ENCODE measurements at places on chromosomes 6 and 20.
A peak's percentile ranks its signal among the peaks of the same experiment; 100 is the strongest.

DNA sequence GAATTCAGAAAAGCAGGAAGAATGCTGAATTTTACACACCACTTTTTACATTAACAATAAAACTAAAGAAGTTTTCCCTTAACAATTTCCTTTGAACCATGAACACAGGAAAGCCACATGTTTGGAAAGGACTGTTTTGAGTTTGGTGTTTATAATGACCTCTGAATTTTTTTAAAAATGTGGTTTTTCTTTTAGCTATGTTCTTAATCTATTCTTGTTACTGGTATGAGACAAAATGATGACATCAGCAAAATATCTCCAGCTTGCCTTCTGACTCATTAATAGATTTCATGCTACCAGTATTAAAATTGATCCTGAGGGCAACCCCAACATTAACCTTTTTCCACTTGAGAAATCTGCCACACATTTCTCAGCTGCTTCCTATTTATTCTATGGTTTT, 217.5 kb upstream of the THEMIS start:
- no peak for DNase-seq

- DNase-seq, result no peak
These were observed 63.6 kb downstream of the EDN1 start for GRCh38 chr6:12353731-12354130.

DNA sequence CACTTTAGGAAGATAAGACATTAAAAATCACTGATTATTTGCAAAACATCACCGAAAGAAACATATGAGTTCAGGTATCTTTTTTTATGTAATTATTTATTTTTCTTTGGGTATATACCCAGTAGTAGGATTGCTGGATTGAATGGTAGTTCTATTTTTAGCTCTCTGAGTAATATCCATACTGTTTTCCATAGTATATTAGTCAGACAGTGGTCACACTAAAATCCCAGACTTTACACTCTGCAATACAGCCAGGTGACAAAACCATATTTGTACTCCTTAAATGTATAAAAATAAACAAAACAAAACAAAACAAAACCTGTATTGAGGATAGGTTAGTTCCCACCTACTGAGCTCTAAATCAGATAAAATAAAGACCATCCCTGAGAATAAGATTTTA, 1024.3 kb upstream of the EYS start:
- no peak for DNase-seq

DNA sequence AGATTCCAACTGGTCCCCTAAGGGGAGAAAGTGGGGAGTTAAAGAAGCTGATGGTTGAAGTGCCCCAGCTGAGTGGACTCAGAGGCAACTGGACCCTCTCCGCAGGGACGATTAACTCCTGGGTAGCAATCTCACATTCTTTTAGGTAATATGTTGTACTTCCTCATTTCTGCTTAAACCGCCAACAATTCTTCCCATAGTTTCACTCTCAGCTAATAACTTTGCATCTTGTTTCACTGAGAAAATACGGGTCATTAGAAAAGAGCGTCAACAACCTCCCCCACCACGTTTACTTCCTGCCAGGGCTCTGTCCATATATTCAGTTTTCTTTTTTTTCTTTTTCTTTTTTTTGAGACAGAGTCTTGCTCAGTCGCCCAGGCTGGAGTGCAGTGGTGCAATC, 39.5 kb upstream of the CHD6 start:
- DNase-seq, result no peak

GRCh38 chr20:44204156-44204831, 6.3 kb downstream of the OSER1 start:
- DNase-seq, result no peak

DNA sequence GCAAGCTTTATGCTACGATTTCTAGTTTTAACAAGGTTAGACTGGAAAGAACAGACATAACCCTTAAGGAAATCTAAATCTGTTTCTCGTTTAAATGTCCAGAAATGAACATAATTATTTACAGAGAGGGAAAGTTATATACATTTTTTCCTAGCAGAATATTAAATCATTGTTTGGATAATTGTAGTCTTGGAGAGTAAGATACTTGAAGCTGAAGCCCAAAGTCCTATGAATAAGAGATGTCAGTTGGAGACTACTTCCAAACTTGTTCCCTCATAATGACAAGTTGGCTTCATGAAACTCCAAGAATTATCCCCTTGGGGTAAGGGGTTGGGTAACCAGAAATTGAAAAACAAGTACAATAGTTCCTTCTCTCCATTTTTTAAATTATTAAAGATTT, 911.1 kb upstream of the MAN1A1 start:
- no peak for DNase-seq

DNA sequence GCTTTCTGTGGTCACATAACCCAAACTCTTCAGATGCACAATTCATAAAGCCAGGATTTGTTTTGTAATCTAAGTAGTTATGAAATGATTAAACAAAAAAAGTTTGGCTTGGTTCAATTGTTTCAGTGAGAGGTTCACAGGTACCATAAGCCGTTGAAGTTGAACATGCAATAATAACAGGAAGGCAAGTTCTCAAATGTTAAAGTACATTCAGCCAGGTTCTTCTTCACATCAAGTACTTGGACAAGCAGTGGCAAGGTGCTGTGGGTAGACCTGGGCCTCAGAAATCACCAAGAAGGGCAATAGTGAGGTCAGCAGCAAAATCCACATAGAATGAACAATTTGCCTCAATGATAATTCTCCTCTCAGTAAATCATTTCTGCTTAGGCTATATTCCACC, 175.5 kb downstream of the EPM2A start:
- DNase-seq, result no peak

- DNase-seq, result no peak
These were observed 29.7 kb downstream of the GJA1 start for GRCh38 chr6:121465101-121465500.

DNA sequence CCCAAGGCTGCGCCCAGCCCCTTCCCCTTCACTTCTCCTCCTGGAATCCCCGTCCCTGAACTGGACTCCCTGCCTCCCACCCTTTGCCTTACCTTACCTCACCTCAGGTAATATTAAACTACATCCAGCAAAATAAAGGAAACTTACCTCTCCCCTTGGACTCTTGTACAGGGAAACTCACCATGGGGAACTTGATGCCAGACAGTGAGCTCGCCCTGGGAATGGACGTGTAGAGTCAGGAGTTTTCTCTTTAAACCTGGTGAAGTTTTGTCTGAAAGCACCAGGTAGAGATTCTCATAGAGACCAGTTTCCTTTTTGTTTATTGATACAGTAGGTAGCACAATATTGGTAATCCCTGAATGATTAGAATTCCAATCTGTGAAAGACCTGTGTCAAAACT, 544 bp upstream of the HLA-C start:
- no peak for DNase-seq

- DNase-seq, result no peak
These were observed 229.8 kb downstream of the FRK start for GRCh38 chr6:115830895-115831294.

- no peak for DNase-seq
These were observed 27.6 kb downstream of the RPRD1B start for GRCh38 chr20:38061109-38061508.

GRCh38 chr6:49463612-49463967, 420 bp downstream of the CENPQ start:
- no peak for DNase-seq

GRCh38 chr6:140382355-140382754, 1007.9 kb upstream of the CITED2 start:
- no peak for DNase-seq

GRCh38 chr6:53831081-53831869, 36.5 kb downstream of the LRRC1 start:
- no peak for DNase-seq

DNA sequence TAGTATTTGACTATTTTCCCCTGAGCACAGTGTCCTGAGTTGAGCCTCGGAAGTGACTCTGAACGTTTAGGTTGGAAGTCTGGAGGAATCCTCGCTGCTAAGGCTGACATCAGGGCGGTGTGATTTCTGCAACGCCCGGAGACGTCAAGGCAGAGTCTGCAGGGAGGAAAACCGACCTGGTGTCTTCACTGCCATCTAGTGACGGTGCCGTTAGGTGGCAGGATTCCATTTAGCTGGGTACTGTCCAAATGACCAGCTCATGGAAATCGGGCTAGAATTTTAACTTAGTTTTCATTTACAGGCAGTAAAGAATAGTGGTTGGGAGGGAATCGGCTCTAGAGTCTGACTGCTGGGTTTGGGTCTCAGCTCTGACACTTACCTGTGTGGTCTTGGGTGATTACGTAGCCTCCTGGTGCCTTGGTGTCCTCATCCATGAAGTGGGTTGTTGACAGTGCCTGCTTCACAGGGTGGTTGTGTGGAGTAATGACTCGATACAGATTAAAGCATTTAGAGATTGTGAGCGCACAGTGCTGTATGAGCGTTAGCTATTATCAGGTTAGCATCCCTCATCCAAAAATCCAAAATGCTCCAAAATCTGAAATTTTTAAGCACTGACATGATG, 35.0 kb downstream of the FOXF2 start:
- no peak for DNase-seq

- no peak for DNase-seq
These were observed 140.1 kb downstream of the REV3L start for GRCh38 chr6:111342913-111343312.

DNA sequence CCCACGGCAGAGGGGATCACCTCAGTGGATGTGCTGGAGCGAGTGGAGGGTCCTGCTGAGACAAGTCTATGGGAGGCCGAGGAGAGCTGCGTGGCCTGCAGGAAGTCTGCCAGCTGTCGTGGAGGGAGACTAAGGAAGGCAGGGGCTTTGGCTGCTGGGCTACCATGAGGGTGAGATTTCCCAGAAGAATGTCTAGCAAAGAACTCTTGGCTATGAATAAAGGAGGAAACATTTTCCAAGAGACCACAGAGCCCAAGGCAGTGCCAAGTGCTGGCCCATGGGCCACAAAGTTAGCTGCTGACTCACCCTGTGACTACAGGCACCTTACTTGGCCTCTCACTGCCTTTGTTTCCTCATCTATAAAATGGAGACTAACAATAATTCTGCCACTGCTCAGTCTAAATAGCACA, 73.4 kb downstream of the PRDM1 start:
- DNase-seq, result no peak

DNA sequence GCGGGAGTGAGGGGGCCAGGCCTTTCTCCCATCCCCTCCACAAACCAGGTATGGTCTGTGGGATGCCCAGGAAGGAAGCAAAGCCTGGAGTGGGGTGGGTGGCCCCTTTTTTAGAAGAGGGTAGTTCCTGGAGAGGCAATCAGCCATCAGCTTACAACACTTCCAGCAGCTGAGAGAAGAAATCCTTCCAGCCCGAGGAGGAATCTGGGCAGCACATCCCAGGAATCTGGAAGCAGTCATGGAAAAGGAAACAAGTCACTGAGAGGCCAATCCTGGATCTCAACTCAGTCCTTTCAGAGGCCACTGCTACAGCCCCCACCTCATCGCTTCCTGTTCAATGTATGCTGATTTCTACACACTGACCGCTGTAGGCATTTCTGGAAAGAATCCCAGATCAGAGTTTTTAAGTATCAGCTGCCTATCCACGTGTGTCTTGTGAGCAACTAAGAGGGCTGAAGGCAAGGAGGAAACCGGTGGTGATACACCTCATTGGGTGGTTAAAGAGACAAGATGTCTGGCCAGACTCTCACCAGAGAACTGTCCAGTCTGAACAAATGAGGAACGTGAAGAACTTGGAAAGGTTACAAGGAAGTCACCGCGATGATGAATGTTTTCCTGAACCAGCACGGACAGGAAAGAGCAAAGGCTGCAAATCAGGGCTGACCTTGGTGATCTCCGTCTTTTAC, 92.9 kb upstream of the SHLD1 start:
- DNase-seq, result no peak

- DNase-seq, result no peak
These were observed 16.9 kb upstream of the CSE1L start for GRCh38 chr20:49029203-49029602.

DNA sequence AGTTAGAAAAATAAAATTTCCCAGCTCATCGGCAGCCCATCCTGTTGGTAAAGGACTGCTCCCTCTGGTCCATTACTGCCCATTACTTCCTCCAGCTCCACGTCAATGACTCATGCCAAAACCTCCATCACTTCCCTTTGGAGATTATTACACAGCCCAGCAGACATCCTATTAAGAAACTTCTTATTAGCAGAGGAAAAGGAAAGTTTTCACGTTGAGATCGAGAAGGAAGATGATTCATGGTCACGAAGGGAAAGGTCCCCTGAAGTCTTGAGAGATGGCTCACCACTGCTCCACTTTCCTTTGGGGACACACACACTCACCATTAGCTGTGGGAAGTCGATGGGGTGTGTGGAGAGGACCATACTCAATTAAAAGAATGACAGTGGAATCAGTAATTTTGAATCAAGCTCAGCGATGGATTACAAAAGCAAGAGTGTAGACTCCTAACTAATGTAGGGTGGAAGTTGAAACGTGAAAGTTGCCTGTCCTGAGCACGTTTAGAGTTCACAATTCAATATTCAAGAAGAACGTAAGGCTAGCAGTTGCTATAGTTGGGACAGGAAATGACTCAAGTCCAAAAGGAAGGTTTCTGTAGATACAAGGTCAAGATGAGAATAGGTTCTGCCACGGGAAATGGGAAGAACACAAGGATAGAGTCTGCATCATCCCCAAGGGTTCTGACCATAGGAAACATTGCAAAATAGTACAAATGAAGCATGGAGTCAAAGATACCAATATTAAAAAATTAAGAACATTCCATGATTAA, 21.6 kb downstream of the SASH1 start:
- DNase-seq, result no peak

- no peak for DNase-seq
These were observed 21.1 kb downstream of the KIAA1755 start for GRCh38 chr20:38239441-38239840.

DNA sequence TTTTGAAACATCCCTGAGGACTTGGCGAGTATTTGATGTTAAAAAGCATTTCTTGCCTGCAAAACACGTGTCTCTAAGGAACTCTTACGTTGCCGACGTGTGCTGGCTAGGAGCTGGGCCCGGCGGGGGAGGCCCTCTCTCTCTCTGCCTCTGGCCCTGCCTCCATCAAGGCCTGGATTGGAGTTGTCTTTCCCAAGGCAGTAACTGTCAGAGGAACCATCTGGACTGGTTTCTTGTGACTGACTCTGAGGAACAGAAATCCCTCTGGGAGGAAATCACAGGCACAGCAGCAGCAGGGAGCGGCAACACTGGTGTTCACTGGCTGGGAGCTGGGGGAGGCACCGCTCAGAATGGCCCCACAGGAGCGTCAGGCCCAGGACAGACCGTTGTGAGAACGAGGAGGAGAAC, 244.2 kb downstream of the NRN1 start:
- DNase-seq, result no peak

GRCh38 chr6:72622094-72622940, 453 bp downstream of the KCNQ5 start:
- peak; percentile 58 for DNase-seq

- DNase-seq, result no peak
These were observed 84.3 kb upstream of the TMEM181 start for GRCh38 chr6:158475344-158476302.

- DNase-seq, result no peak
These were observed 31.2 kb upstream of the SPTLC3 start for GRCh38 chr20:12977328-12978125.

- no peak for DNase-seq
These were observed 137.2 kb downstream of the NCOA3 start for GRCh38 chr20:47638851-47639250.

- no peak for DNase-seq
These were observed 16.4 kb upstream of the CCDC28A start for GRCh38 chr6:138757136-138757535.
